NCI-H1930 (cell line): ENCODE measurements at places on chromosomes 5 and 9.

GRCh38 chr5:172452398-172453205 lies 1.7 kb downstream of the SH3PXD2B start:
- DNase-seq: no peak

- DNase-seq: no peak
These were observed 59.4 kb downstream of the CXXC5 start for GRCh38 chr5:139707445-139708003.

DNA sequence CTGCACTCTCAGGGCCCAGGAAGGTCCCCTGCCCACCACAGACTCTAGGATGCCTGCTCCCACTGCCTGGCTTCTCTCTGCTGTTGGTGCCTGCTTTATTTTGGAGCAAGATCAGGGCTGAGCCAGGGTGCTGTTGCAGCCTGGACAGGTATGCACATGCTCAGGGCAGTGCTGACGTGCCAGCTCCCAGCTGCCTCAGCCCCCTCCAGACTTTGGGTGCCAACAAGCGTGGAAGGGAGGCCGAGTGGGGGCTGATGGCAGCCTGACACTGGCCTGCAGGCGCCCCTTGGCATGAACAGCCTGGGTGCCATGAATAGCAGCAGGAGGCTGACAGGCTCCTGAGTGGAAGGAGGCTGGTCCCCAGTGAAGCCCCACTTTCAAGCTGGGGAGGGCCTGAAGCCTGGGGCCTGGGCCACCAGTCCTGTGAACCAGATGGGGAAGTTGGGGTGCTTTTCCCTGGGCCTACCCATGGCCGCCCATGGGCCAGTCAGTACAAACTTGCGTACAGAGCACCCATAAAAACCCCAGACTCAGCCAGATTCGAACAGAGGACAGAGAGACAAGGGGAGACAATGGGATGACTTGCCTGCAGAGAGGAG lies 6.8 kb downstream of the AMBP start:
- DNase-seq: no peak

GRCh38 chr5:59218424-59219045 lies 635.7 kb downstream of the RAB3C start:
- DNase-seq: no peak

DNA sequence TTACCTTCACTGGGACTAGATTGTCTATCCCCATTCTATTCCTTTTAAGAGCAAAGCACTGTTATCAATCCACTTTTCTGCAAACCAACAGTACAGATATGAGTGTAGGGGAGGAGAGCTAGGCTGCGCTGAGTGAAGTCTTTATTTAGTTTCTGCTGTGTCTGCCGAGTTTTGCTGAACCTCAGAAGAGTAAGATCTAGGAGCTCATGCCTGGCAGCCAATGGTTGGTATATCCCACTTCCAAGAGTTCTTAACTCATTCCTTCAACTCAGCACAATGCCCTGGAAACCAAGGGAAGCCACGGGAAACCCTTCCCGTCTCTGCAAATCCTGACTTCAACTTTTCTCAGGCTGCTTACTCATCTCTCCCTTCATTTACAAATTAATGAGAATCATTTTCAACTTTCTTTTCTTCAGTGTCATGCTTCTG lies 58.0 kb upstream of the JAK2 start:
- no peak for DNase-seq

DNA sequence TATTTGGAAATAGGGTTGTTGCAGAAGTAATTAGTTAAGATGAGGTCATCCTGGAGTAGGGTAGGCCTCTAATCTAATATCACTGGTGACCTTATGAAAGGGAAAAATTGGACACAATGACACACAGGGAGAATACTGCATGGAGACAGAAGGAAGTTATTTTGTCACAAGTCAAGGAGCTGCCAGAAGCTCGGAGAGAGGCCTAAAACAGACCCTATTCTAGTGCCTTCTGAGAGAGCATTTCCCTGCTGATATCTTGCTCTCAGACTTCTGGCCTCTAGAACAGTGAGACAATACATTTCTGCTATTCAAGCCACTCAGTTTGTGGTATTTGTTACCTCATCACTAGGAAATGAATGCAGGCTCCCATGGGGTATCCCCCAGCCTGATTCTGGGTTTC lies 332.9 kb downstream of the CSNK1G3 start:
- DNase-seq: no peak

- DNase-seq: no peak
These were observed 107.0 kb downstream of the GPBP1 start for GRCh38 chr5:57280853-57281252.

GRCh38 chr5:107855171-107855570 lies 184.4 kb upstream of the EFNA5 start:
- no peak for DNase-seq

DNA sequence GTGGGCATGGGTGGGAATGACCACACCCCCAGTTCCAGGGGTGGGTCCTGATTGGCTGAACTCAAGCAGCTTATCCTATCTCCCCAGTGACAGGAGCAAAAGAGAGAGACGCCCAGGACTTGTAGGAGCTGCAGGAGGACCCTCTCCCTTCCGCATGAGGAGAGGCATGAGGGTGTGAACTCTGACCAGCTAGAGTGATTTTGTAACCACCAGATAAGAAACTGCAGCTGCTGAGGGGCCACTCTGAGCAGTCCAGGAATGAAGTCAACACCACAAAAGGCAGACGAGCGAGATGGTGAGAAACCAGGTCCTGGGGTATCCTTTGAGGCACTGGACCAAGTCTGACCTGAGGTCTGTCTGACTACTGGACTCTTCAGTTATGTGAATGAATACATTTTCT lies 521.9 kb downstream of the BNC2 start:
- DNase-seq: no peak

DNA sequence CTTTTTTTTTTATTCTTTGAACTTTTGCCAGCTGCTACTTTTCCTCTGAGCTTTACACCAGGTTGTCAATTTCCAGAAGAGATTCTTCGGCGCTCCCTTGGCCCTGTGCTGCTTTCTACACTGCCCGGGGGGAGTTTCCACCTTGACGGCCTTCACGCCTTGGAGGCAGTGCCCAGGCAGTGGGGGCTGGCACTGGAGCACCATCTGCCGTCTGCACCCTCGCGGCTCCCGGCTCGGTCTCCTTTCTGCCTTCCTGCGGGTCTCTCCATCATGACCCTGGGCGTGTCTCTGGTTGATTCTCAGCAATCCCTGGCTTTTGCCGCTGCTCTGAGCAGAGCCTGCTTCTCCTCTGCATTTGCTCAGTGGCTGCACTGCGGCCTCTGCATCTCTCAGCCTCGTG lies 2.9 kb downstream of the SLC6A18 start:
- DNase-seq: no peak

- DNase-seq: no peak
These were observed 7.1 kb upstream of the PTGES start for GRCh38 chr9:129759804-129760502.

DNA sequence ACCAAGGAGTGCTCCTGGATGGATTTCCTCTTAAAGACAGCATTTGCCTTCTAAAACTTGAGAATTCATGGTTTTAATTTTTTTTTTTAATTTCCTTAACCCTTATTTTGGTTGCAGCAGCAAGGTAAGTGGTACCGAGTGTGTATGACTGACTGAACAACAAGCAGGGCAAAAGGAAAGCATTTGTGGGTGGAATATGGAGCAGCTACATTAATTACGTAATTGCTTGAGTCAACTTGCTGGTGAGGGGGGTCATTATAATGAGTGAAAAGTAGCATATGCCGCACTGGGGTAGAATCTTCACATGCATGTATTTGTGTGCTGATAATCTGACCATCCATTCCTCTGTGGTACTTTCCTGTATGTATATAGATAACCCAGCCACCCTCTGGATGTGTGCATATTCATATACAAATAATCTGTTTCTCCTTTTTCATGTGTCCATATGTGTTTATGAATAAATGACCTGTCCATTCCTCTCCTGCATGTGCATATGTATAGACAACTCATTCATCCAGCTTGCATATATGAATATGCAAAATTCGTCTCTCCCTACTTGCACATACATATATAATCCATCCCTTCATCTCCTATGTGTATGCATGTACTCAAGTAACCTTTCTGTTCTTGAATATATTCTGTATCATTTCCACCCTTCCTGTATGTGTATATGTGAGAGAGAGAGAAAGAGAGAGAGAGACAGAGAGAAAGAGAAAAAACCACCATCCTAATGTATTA lies 147.5 kb upstream of the RUSC2 start:
- no peak for DNase-seq

DNA sequence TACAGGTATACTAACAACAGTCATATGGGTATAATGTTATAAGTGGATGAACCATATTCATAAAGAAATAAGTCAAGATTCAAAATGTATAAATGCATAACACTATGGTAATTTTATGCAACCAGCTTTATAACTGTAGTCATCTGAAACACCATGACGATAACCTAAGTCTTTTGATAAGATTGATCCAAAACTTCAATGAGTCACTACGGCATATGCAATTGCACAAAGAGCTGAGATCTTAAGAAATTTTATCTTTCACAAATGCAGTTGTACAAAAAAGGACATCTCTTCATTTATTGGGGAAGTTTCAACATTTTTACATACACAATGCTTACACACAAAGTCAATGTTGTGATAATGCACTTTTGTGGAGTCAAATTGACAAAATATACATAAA lies 20.3 kb downstream of the FAM81B start:
- DNase-seq: no peak

DNA sequence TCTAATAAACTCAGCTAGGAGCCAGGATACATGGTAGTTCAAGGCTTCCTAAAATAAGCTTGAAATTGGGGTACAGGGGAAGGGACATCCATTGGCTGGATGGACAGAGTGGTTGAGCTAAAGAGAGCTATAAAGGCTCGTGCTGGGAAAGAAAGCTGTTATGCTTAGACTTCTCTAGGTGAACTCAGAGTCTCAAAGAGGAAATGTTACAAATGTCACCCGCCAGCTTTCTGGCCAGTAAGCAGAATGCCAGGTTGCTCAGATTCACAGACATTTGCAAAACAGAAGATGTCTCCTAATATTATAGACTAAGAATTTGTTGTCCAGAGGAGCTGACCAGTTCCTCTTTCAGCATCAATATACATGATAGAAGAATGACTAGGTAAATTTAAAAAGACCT lies 30.6 kb downstream of the STOM start:
- DNase-seq: no peak

DNA sequence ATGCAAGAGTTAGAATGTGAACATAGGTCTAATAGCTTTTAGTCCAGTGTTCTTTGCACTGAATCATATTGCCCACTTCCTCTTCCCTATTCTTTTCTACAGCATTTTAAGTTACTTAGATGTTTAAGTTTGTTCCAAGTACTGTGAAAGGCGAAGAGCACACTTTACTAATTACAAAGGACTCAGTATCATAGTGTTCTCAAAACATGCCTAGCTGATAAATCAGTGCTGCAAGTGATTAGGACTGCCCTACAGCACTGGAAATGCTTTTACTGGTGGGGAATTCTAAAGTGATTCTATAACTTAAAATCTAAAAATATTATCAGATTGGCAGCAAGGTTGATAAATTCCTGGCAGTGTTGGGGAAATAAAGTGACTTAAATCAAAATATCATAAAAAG lies 177.9 kb upstream of the KCNN2 start:
- no peak for DNase-seq

- no peak for DNase-seq
These were observed 47.3 kb downstream of the FBN2 start for GRCh38 chr5:128490761-128491160.

- DNase-seq: no peak
These were observed 71.1 kb upstream of the NR3C1 start for GRCh38 chr5:143474616-143475015.

GRCh38 chr9:34430843-34431437 lies 27.4 kb downstream of the FAM219A start:
- no peak for DNase-seq

- DNase-seq: no peak
These were observed 42.1 kb downstream of the CACNA1B start for GRCh38 chr9:137919649-137920141.

DNA sequence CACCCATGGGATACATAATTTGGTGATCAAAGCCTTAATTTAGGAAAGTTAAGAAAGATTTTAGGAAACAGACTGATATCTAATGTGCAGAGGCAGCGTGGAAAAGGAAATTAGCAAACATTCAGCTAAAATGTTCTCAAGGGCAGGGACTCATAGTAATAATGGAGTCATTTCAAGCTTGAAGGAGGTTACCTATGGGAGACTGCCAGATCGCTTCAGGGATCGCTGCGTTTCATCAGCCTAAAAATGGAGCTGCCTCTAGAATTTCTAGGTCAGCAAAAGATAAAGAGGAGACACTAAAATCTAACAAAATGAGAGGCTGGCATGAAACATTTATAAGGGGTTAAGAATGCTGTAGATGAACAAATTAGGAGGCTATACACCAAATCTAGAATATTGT lies 115.5 kb downstream of the APBA1 start:
- DNase-seq: no peak

- DNase-seq: no peak
These were observed 573.9 kb downstream of the ZNF608 start for GRCh38 chr5:124172389-124173003.

DNA sequence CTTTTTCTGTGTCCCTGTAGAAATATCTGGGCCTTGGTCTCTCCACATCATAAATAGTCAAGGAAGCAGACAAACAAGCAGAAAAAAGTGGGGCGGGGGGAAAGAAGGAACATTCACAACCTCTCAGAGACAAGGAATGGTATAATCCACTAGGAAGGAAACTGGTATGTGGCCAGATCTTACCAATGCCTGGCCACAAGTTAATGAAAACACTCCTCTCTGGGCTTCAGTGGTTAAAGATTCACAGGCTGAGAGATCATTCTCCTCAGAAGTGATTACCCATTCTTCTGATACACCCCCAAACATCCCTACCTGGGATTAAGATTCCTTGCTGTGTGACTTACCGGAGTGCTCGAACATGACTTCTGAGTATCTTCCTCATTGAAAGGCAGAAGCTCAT lies 290.6 kb downstream of the MARCHF11 start:
- DNase-seq: no peak

- DNase-seq: no peak
These were observed 69.6 kb downstream of the DAB2IP start for GRCh38 chr9:121721058-121721350.

GRCh38 chr5:164868761-164869160 lies 1363.3 kb downstream of the MAT2B start:
- no peak for DNase-seq
